EH (cell line): ENCODE measurements at places on chromosomes 16 and 17.

DNA sequence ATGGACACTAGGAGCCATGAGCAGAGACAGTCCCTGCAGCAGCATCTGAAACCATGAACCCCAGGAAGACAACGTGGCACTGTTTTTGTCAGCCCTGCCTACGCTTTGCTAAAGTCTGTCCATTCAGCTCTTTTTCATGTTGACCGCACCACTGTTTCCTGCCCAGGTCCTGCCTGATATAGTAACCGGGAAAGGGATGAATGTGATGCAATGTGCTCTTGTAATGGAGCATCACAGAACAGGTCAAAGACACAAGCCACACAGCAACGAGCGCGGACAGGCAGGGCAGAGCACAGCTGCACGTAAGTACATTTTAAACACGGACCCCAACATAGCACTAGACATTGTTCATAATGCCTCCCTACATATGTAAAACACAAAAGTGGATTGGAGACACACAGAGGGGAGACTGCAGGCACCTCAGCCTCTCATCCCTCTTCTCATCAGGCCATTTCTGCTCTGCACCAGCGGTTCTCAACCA lies 16.9 kb upstream of the TNFRSF13B start:
- no peak for DNase-seq

- DNase-seq: no peak
These were observed 6.7 kb upstream of the CIITA start for GRCh38 chr16:10870137-10870776.

GRCh38 chr16:59123479-59123878 lies 389.4 kb upstream of the GOT2 start:
- DNase-seq: no peak

DNA sequence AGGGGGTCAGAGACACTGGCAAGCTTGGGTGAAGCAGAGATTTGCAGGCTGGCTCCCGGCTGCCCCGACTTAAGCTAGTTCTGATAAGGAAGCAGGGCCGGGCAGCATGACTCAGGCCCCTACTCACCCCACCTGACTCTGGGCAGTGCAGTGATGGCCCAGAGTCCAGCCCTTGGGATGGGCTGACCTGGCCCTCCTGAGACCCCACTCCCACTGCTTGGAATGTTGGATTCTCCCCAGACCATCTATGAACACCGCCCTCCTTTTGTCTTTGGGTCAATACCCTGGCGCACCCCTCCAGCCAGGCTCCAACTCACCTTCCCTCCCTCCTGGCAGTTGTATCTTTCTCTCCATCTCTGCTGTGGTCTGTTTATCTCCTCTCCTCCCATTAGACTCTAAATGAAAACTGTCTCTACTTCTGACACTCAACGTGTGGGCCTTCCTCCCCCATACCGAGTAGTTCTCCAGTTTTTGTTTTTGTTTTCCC lies 21.0 kb downstream of the LGALS3BP start:
- peak; percentile 21 for DNase-seq

DNA sequence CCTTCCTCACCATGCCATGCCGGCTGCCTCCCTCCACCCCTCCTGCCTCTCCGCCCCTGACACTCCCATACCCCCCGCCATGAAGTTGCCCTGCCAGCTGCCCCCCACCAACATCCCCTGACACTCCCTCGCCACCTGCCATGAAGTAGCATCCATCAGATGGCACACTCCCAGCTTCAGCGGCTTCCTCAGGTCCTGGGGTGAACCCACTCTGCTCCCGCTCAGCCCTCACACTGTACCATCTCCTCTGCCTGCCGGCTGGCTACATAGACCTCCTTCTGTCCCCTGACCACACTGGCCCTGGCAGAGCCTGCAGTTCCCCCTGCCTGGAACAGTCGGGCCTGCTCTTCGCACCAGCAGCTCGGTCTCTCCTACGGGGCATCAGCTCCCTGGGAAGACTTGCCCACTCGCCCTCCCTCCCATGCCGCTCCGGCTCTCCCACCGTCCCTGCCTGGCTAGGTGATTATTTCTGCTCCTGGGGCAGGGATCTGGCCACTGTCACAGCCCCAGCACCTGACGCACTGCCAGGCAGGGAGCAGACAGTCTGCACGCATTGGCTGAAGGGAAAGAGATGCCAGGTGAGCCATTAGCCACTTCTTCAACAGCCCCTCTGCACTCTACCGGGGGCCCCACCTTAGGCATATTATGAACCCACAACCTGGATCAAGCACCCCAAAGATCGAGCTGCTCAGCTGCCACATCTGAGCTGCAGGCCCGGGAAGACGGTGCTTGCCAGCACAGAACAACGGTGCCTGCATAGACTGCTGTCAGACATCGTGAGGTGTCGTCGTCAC lies 9.0 kb downstream of the CANT1 start:
- no peak for DNase-seq

- DNase-seq: peak; percentile 81
These were observed 44.7 kb downstream of the CYTH1 start for GRCh38 chr17:78737332-78737731.

DNA sequence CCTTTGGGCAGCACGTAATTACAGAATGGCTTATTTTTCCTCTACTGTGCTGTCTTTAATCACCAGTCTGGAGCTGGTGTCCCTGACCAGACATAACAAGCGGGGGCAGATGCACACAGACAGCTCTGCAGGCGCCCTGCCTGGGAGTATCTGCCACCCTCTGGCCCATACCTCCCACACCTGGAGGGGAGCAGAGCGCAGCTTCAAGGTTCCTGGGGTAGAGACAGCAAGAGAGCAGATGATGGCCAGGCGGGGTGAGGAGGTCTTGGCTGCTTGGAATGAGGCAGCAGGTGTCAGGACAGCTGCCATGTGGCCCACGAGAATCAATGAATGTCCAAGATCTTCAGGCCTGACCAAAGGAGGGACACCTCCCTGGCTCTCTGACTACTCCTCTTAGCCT lies 23.8 kb downstream of the TMEM94 start:
- DNase-seq: no peak

- no peak for DNase-seq
These were observed 6.9 kb downstream of the METRNL start for GRCh38 chr17:83086199-83086880.

- DNase-seq: no peak
These were observed 31.6 kb upstream of the FAAP100 start for GRCh38 chr17:81583589-81584342.

- no peak for DNase-seq
These were observed 10.9 kb upstream of the TBX2 start for GRCh38 chr17:61388561-61389356.

GRCh38 chr17:50893183-50893993 lies 27.2 kb upstream of the TOB1 start:
- no peak for DNase-seq

DNA sequence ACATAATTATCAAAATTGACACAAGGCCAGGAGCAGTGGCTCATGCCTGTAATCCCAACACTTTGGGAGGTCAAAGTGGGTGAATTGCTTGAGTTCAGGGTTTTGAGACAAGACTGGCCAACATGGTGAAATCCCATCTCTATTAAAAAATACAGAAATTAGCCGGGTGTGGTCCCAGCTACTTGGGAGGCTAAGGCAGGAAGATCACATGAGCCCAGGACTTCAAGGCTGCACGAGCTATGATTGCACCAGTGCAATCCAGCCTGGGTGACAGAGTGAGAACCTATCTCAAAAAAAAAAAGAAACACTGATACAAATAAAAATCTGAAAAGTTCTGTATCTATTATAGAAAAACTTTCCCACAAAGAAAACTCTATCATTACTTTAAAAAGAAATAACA lies 15.5 kb downstream of the MYH10 start:
- no peak for DNase-seq

DNA sequence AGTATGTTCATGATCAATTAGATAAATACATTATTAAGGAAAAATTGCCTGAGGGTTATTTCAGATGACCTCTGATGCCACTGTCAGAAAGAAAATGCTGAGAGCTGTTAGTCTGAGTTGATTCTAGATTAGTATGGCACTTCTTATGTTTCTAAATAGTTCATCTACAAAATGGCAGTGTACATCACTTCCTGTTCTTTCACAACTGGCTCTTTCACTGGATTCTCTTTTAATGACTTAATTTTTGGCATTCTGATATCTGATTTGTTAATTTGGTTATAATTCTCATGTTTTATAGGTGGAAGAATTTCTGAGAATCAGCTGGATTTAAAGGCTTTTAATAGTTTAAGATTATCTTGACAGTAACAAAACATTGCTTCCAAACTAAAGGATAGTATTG lies 3.3 kb downstream of the TAOK1 start:
- peak; percentile 61 for DNase-seq

DNA sequence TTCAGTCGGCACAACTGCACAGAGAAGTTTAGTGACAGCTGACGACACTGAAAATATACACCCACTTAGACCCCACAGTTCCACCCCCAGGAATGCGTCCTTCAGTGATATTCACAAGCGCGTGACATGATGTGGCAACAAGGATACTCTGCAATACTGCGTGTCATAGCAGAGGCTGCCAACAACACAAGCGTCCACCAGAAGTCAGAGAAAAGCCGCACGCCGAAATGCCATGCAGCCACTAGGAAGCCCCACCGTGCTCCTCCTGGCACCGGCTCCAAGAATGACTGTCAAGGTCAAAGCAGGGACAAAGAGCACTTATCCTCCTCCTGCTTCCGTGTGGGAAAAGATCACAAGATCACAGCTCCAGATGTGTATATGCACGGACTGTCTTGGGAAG lies 3.5 kb downstream of the ATP2A3 start:
- DNase-seq: no peak

DNA sequence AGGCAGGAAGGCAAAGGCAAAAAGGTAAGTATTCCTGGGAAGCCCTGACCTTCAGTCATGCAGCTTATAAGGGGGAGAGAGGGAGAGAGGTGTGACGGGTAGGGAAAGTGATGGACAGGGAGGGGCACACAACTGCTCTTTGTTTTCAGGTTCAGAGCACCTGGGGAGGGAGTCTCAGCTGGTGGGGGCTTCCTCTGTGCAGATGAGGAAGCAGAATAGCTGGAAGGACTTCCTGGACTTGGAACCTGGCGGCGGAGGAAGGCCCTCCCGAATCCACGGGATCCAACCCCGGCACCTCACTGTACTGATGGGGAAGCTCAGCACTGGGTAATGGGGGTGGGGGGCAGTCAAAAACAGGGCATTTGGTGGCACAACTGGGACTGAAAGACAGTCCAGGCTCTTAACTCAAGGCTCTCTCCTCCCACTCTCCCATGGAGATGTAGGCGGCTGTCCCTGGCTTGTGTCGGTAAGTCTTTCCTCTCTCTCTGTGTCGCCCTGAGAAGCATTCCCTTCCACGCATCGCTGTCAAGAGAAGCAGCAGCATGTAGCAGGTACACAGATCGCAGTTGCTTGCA lies 11.9 kb upstream of the PITPNM3 start:
- no peak for DNase-seq

DNA sequence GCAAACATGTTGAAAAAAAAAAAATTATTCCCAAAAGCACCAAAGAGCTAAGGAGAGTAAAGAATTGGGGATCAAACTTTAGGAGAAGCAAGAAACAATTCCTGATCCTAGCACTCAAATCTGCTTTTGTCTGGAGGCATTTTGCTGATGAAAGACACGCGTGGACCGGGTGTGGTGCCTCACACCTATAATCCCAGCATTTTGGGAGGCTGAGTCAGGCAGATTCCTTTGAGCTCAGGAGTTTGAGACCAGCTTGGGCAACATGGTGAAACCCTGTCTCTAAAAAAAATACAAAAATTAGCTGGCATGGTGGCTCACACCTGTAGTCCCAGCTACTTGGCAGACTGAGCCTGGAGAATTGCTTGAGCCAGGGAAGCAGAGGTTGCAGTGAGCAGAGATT lies 35.4 kb downstream of the ZFP90 start:
- DNase-seq: no peak

GRCh38 chr16:61968242-61969076 lies 67.8 kb downstream of the CDH8 start:
- no peak for DNase-seq

DNA sequence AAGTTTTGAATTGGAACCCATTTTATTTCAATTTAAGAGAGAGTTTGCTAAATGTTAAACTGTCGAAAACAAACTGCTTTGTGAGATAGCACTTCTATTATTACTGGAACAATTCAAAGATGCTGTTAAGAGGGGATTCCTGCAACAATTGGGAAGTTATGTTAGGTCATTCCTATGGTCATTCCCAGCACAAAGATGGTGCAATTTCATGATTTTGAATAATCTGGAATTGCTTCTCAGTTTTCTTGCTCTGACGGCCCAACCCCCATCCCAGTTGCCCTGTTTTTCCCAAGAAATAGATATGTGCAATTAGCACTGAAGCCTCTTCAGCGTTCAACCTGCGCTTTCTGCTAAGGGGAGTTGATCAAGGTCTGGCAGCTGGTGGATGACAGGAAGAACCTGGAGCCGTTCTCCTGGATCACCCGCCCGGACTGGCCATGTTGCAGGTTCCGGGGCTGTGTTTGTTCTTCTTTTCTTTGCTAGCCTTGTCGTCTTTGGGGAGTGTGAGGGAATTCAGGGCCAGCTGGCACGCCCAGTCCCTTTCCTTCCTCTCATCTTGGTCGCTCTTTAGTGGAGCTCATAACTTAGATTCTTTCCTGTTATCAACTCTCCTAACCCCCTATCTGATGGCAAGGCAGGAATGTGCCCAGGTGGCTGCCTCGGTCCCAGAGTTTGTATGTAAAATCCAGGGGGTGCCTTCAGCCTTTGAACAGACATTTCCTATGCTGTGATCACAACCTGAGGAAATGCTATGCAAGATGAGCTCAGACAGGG lies 29.0 kb upstream of the IRF8 start:
- DNase-seq: no peak

- no peak for DNase-seq
These were observed 102.1 kb downstream of the SHCBP1 start for GRCh38 chr16:46519063-46519462.

DNA sequence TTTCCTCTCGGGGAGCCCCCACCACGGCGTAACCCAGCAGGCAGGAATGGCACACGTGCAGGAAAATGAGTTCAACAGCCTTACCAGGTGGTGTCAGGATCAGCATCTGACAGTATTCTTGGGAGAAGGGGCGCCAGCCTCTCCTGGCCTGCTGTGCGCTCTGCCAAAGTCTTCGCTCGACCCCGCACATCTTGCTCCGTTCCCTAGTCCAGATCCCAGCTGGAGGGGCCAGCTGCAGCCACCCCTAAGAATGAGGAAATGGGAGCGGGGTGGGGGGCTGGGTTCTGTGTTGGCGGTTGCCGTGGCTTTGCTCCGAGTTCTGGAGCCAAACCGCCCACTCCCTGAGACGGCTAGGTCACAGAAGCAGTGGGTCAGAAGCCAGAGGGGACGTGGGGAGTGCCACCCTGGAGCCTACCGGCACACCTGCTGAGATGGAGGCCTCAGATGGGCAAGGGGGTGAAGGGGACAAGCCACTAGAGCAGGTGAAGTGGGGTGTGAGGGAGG lies at the start of gene CHCT1:
Gene CHCT1, plus strand, starts transcription at position 328 of the 504 bp plus-strand sequence. Its CDS starts 104 bp downstream, at position 432.
- DNase-seq: no peak

GRCh38 chr17:3919123-3919624 lies 2.9 kb upstream of the P2RX1 start:
- no peak for DNase-seq

GRCh38 chr17:47762728-47763127 lies 29.7 kb downstream of the TBX21 start:
- no peak for DNase-seq
